Activated CD8-positive, alpha-beta memory T cell treated with anti-CD3 and anti-CD28 coated beads, Interleukin-2, amount 50 U/mL, for 4 hours (primary cell): ENCODE measurements at places on chromosomes 2 and 18.

DNA sequence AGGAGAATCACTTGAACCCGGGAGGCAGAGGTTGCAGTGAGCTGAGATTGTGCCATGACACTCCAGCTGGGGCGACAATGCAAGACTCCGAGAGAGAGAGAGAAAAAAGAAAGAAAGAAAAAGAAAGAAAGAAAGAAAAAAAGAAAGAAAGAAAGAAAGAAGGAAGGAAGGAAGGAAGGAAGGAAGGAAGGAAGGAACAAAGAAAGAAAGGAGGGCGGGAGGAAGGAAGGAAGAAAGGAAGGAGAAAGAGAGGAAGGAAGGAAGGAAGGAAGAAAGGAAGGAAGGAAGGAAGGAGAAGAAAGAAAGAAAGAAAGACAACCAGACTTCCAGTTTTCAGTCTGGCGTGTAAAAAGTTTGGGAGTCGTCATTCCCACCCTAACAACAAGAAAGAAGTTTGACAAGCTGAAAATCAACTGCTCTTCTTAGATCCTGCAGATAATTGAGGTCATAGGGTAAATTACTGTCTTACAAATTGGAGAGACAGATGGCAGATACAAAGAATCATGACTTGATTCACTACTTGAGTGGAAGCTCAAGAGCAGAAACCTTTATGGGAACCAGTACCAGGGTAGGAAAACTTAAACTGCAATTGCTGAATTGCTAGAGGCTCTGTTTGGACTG, 15.1 kb upstream of the CYP27C1 start:
- no peak for DNase-seq

- DNase-seq = no peak
These were observed 182.6 kb downstream of the GULP1 start for GRCh38 chr2:188474316-188474715.

- DNase-seq = no peak
These were observed 600.1 kb upstream of the RAB6C start for GRCh38 chr2:129379411-129379810.

GRCh38 chr2:37020212-37020886, 54.0 kb upstream of the STRN start:
- DNase-seq = no peak

GRCh38 chr18:32049393-32050171, 31.0 kb downstream of the RNF125 start:
- peak; percentile 29 for DNase-seq

GRCh38 chr2:158965641-158966040, 2.8 kb upstream of the TANC1 start:
- DNase-seq = no peak

DNA sequence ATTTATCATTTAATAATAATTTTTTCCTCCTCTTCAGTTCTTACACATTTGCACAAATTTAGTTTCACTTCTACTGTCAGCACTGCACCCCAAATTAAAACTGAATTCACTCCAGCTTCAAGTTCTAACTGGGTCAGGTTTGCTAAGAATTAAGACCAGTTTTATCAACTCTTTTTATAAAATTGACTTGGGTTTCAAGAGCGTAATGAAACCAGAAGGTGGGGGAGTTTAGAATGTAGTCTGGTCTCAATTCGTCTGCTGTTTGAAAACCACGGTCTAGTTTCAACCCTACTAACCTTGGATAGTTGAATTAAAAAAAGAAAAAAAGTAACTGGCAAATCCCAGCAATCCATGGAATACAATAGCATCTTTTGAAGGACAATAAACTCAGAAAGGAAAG, 14.3 kb upstream of the CTLA4 start:
- DNase-seq = no peak

DNA sequence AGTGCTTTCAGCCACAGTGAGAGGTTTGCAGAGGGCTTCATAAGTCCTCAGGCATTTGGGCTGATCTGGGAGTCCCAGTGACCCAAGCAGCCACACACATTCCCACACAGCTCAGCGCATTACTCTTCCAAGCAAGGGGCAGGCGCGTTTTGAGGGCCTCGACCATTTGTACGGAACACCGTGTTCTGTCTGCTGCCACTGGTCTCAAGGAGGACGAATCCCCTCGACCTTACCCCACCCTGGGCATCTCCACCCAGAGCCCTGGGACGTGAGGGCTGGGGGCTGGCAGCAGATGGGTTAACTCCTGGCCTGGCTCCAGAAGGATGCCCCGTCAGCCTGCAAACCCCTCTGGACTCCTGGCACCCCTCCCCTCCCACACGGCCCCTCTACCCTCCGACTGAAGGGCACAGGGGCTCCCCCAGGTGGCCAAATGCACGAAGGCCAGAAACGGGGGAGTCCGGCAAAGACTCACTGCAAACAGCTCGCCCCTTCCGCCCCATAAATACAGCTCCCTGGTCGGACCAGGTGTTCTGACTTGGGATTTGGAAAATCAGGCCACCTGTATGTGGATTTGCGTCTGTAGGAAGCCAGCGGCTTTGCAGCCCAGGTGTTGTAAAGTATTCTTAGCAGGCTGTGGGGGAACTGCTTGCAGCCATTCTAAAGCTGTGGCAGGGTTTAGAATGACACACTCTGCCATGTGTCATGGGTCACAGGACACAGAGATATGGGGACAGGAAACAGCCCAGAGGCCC, 33.6 kb upstream of the PTMA start:
- DNase-seq = peak; percentile 61

- no peak for DNase-seq
These were observed 14.1 kb downstream of the AMER3 start for GRCh38 chr2:130769343-130769907.

GRCh38 chr2:241561832-241562231, 3.3 kb downstream of the BOK start:
- no peak for DNase-seq

- DNase-seq = no peak
These were observed 3.2 kb downstream of the STRN start for GRCh38 chr2:36963106-36963505.

GRCh38 chr2:145919477-145919876, 1399.6 kb upstream of the ZEB2 start:
- DNase-seq = no peak

DNA sequence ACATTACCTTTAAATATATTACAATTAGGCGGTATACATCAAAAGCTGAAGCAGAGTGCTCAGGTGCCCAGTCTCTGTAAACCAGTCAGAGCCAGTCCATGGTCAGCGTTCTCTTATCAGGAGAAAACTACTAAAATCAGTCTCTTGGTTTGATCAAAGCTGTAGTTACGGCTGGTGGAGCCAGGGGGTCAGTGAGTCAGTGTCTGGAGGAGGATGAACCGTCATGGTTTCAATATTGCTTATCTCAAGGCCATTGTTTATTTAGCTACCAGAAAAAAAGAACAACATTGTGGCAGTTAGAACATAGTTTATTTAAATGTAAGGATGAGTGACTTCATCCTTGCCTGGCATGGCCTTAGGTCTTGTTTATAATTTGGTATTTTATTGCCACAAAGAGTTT, 71.3 kb upstream of the NYAP2 start:
- no peak for DNase-seq

DNA sequence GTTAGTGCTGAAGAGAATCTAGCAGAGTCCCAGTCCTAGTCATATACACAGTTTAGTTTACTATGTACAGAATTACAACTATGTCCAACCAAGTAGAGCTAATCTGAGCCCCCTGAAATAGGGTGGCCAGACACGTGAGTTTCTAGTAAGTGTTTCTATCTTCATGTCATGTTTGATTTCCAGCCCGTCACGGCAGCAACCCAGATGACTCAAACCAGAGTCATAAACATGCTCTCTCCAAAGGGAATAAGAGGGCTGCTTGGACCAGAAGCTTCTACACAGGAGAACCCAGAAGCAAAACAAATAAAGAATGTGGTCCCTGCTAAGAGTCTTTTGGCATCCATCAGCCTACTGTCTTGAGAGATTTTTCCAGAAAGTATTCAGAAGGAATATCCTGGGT, 64.9 kb upstream of the WIPF1 start:
- DNase-seq = no peak

- no peak for DNase-seq
These were observed 317.0 kb downstream of the CYP26B1 start for GRCh38 chr2:71830497-71831192.

- no peak for DNase-seq
These were observed 136.9 kb downstream of the SLC4A10 start for GRCh38 chr2:161761160-161761559.

DNA sequence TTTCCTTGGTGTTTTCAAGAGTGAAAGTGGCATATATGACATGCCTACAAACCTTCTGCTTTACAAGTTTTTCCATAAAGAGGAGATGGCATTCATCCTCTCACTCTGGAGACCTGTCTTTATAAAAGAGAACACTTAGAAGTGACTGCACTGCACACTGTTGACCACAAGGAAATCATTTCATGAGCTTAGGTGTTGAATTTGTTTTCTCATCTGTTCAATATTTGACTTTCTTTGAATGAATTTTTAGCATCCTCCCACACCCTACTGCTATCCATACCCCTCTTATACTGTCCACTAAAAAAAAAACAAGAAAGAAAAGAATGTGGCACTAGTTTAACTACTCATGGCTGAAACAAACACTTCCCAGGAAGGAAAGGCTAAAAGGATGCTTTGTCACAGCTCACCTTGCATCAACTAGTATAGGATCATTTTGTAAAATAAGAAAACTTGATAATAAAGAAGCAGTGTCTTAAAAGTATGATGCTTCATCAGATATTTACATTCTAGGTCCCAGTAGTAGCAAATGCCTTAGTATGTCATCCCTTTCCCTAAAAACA, 83.0 kb downstream of the ACVR1 start:
- DNase-seq = no peak

DNA sequence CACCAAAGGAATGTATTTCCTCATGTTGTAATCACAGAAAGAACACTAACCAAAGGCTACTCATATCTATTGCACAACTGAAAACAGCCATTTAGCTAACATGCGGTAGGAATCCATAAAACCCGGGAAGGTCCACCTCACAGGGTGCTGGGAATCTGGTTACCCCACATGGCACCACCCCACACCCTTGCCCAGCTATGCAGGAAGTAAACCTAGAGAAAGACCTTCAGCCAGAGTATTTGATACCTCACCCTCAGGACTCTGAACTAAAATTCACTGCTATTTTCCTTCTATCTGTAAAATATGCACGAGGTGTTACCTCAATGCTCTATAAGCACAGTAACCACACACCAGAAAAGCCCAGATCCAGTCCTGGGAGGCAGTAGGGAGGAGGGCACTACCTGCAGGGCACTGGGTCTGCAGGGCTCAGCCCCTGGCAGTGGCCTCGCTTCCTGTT, 45.8 kb downstream of the PTPN2 start:
- no peak for DNase-seq
